Activated gamma-delta T cell (primary cell): ENCODE measurements at places on chromosomes 4 and X.

- DNase-seq: peak; percentile 49
Observed at GRCh38 chr4:82798168-82799005, at the start of gene SCD5. Gene SCD5 (minus strand): TSS chr4:82798796. CDS start chr4:82798537, 259 bp downstream.

DNA sequence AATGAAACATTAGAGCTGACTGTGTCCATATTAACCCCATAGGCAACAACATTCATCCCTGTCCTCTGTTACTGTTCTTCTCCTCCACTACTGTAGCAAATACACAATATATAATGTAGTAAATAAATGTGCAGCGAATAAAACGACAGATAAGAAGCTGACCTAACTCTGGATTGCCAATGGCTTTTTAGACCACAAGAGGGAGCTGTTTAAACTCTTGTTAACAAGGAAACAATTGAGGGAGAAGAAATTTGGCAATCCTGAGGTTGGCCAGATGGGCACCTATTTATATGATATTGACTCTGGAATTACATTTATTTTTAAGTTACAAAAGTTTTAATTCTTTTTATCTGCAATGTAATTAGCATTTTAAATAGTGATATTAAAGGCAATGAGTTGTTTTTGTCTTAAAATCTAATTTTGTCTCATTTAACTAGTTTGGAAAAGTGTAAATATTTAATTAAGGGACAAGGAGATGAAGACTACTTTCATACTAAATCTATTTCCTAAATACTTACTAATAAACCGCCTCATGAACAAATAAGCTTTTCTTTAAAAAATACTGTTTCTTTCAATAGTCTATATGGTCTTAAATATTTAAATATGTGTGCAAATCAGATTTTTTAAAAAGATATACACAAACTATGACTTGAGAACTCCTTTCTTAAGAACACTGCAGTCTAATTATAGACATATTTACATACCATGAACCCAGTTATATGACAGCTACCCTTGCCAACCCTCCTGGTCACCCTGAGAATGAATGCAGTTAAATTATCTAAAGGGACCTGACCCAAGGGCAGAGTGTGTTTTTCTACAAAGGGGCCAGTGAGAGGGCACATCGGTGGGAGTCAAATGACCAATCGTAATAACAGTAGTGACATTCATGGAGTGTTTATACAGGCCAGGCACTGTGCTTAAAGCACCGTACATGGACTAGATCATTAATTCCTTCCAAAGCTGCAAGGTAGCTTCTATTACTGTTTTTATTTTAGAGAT, 52.9 kb upstream of the HPF1 start:
- DNase-seq: no peak

GRCh38 chr4:3945511-3946290, 179.5 kb downstream of the ADRA2C start:
- no peak for DNase-seq

DNA sequence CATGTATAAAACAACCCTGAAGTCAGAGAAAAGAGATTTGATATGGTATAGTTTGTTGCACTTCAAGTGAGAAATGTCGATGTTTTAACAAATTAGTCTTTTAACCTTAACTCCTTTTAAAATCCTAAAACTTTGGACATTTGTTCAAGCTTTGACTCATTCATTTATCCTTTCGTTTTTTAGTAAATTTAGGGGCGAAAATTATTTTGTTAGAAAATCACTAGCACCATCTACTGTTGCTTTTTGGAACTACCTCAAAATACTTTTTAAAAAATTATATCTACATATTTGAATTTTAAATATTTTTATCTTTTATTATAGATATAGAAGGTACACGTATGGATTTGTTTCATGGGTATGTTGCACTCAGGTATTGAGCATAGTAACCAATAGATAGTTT, 165.1 kb upstream of the POF1B start:
- no peak for DNase-seq

DNA sequence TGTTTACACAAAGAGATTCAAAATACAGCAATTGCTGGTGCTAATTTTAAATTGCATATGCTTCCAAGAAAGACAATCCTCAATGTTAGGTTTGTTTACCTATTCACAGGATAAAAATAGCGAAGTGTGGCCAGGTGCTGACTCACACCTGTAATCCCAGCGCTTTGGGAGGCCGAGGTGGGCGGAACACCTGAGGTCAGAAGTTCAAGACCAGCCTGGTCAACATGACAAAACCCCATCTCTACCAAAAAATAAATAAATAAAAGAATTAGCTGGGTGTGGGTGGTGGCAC, 77.7 kb downstream of the OPHN1 start:
- no peak for DNase-seq

GRCh38 chr4:140617499-140618248, 48.9 kb upstream of the UCP1 start:
- no peak for DNase-seq

DNA sequence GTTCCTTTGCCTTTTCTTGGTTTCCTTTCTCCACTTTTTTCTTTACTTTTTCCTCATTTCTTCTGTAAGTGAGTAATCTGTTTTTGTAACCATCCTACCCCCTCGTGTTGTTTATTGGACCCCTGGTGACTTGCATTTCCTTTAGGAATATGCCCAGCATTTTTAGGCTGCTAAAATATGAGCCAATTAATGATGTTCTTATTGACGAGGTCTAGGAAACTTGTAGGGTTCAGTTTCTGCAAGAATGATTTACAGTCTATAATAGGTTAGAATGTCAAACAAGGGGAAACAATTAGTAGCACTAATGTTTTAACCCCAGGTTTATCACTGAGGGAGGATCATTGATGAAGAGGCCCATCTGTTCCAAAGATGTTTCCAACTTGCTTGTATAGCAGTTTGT, 79.0 kb downstream of the CPE start:
- no peak for DNase-seq

GRCh38 chrX:40090050-40090804, 7.5 kb downstream of the BCOR start:
- DNase-seq: peak; percentile 20

- DNase-seq: no peak
Observed at GRCh38 chr4:83723609-83724008, 187.7 kb downstream of the GPAT3 start.

- no peak for DNase-seq
Observed at GRCh38 chr4:158930639-158930972, 161.8 kb downstream of the FNIP2 start.

- DNase-seq: no peak
Observed at GRCh38 chrX:115968436-115969252, 201.9 kb upstream of the AGTR2 start.

DNA sequence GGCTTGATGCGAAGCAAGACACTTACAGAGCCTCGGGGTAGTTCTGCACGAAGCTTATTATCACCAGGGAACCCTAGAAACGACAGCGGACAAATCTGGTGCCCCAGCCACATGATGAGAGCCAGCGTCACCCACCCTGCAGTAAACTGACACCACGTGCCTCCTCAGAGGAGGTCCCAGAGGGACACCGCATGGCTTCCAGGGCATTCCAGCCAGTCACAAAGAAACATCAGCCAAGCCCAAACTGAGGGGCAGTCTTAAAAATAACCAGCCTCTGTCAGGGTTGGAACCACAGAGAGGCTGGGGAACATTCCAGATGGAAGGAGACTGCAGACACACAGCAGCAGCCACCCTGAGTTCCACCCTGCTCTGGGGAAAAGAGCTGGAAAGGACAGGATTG, 36.6 kb upstream of the HGFAC start:
- no peak for DNase-seq

DNA sequence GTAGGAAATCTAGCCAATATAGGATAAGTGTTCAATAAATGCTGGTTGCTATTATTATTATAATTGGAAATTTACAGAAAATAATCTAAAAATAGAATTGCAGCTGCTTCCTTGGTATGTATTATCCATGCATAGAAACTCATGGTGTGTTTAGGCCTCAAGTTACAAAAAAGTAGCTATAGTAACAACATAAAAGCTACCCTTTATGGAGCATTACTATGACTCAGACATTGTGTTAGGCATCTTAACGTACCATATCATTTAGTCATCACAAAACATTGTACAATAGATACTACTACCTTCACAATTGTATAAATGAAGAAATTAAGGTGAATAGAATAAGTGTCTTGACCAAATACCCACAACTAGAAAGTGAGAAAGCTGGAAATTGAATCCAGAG, 126.9 kb upstream of the NRK start:
- no peak for DNase-seq

GRCh38 chrX:65300104-65300809, 234.3 kb downstream of the LAS1L start:
- no peak for DNase-seq

DNA sequence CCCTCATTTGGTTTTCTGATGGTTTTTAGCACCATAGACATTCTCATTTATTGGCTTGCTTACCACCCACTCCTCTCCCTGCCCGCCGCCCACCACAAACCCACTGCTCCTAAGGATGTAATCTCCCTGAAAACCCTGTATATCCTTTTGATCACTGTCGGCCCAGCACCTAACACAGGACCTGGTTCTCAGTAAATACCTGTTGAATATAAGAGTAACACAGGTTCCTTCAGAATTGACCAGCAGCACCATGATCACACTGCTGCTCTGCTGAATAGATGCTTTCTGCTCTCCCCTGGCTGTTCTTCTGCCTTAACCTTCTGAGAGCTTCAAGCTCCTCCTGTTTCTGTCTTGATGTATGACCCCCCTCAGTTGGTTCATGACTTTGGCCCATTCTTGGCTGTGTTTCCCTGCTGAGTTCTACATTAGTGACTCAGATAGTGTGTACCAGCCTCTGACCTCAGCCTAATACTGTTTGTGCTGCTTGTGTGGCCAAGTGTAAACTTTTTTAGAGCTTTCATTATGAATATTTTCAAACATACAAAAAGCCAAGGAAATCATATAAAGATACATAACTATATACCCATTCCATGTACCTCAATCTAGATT, 265.3 kb downstream of the FRMPD4 start:
- DNase-seq: no peak

DNA sequence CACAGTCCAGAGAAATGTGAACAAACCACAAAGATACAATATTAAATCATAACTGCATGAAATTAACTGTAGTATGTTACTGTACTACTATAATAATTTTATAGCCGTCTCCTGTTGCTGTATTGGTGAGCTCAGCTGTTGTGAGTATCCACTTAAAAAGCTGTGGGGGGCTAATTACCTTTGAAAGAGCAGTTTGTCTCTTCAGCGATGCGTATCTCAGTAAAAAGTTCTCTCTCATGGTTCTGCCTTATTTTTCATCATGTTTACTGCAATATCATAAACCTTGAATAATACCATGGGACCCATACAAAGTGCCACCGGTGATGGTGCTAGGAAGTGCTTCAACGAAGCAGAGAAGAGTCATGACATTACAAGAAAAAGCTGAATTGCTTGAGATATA, 8.4 kb upstream of the MSMO1 start:
- DNase-seq: no peak

GRCh38 chr4:91222014-91222413, 1081.8 kb upstream of the GRID2 start:
- no peak for DNase-seq

GRCh38 chrX:115449742-115450141, 111.2 kb upstream of the PLS3 start:
- DNase-seq: no peak

DNA sequence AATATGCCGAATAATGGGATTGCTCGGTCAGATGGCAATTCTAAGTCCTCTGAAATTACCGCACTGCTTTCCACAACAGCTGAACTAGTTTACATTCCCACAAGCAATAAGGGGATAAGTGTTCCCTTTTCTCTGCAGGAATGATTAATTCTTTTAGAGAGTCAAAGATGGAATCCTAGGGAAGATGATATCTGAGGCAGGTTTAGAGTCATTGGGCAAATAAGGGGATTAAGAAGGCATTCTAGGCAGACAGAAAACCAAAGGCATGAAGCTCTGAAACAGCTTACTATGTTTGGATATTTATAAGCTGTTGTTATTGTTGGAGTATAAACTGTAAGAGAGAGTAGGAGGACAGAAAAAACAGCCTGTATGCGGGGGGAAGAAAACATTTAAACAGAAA, 85.7 kb downstream of the TET2 start:
- DNase-seq: no peak

GRCh38 chr4:4639370-4639769, 97.5 kb upstream of the STX18 start:
- DNase-seq: no peak

DNA sequence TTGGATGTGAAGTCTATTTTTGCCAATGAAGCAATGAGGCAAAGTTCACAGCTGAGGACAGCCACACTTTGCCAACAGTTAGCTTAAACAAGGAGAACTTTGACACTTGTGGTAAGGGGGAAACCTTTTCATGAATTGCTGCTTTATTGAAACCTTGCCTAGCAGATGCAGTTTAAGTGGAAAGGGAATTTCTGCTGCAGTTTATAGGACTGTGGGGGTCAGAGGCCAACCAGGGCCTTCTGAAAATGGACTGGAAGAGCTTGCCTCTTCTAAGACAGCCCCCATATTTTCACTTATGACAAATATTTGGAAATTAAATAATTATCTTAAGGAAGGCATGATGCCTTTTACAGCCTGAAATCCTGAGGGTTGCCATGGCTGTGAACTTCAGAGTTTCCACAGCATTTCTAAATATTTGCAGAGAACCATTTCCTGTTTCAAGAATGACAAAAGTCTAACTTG, 550.3 kb downstream of the RAB28 start:
- no peak for DNase-seq

- no peak for DNase-seq
Observed at GRCh38 chrX:113828470-113828869, 755.4 kb upstream of the HTR2C start.

DNA sequence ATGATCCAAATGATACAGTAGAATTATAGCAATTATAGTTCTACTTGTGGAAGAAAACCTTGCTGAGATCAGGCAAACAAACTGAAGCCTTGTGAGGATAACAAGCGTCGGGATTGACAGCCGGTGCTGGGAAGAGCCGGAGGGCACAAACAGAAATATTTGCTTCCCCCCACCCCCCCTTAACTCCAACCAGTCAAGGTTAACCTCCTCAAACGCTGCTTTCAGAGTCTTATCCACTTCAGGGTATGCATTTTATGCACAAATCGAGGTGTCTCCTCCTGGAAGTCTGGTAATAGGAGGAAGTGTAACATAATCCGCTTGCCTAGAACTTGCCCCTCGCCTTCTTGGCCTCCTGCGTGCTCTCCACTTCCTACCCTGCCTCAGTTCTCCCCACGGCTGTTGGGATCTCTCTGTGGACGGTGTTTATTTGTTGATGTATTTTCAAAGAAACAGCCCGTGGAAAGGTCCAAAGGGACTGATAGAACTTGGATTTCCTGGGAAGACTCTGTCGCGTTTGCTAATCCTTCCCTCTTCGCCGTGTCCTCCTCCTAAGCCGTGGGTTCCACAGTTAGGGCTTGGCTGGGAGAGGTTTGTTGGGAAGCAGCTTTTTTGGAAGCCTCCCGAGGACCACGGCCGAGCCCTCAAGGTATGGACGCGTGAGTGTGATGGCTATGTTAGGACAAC, 4.1 kb upstream of the ARX start:
- DNase-seq: no peak

- DNase-seq: no peak
Observed at GRCh38 chr4:182268966-182269365, 25.8 kb downstream of the TENM3 start.

GRCh38 chr4:76892001-76892400, 5.9 kb downstream of the SOWAHB start:
- no peak for DNase-seq

GRCh38 chr4:164304101-164304639, 449.8 kb upstream of the SMIM31 start:
- DNase-seq: no peak

GRCh38 chrX:46912098-46912602, at the start of gene JADE3:
Gene JADE3 (plus strand): TSS chrX:46912421. CDS start chrX:46984895, 72,474 bp downstream.
- no peak for DNase-seq

GRCh38 chrX:41452565-41453356, 5.6 kb downstream of the NYX start:
- DNase-seq: no peak
